ENCODE measurements at places on chromosomes 5 and 9. TPM values are rescaled to one million over a fixed set of nuclear protein-coding genes. Genes with fewer than 3 reads are reported as not detected.

Gene TENT4A
- 21.7 TPM for total RNA-seq

DNA sequence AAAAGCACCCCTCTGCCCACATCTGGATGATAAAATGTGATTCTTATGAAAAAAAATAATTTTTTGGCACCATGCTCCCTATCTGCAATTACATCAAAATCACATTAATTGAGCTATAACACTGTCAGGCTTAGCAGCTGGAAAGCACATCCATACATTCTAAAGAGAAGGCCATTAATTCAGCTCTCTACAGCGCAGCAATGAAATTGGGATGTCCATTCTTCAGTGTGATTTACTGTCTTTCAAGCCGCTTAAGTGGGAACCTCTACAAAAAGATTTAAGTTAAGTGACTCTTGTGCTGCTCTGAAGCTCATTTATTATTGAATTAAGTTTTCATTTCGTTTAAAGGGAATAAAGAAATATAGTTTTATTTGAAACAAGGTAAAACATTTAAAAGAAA, 171.3 kb downstream of the EBF1 start:
- DNase-seq, result no peak

DNA sequence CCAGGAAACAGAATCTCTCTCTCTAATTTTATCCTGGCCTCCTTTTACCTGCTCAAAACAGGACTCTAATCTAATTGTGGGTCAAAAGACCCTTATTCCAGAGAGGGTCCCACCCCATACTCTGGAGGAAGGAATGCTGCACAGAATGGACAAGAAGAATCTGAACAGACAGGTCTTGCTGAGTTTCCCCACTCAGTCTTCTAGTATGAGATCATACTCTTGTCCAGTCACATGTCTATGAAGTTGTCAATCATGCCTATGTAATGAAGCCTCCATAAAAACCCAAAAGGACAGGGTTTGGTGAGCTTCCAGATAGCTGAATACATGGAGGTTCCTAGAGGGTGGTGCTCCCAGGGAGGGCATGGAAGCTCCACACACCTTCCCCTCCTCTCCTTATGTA, 123.9 kb upstream of the FER start:
- no peak for DNase-seq

GRCh38 chr9:76414661-76415060, 20.4 kb upstream of the RFK start:
- DNase-seq, result no peak

- no peak for DNase-seq
Observed at GRCh38 chr5:74320526-74320925, 320.0 kb downstream of the ENC1 start.

DNA sequence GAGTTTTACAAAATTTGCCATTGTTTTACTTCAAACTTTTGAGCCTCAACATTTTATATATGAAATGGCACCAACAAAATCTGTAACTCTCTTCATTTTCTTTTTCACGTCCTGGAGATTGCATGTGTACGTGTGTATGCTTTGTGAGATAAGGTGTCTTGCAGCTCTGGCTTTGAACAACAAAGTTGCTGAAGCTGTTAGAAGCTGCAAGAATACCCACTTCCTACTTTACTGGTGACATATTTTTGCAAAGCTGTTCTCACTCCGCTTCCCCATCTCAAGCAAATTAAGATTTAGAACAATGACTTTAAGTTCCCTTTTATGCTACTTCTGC, 41.8 kb downstream of the FYB1 start:
- no peak for DNase-seq

- DNase-seq, result no peak
Observed at GRCh38 chr5:1370006-1370405, 25.1 kb upstream of the CLPTM1L start.

Data from chondrocyte (in vitro differentiated cells).